Adipocyte (in vitro differentiated cells): ENCODE measurements at places on chromosomes 5 and 9.

- no peak for DNase-seq
Measured at GRCh38 chr5:57493034-57493433, 10.4 kb upstream of the ACTBL2 start.

- peak; percentile 90 for DNase-seq
Measured at GRCh38 chr5:14270209-14270702, 127.1 kb downstream of the TRIO start.

GRCh38 chr5:32298059-32298415 lies 14.7 kb downstream of the MTMR12 start:
- DNase-seq, result no peak

DNA sequence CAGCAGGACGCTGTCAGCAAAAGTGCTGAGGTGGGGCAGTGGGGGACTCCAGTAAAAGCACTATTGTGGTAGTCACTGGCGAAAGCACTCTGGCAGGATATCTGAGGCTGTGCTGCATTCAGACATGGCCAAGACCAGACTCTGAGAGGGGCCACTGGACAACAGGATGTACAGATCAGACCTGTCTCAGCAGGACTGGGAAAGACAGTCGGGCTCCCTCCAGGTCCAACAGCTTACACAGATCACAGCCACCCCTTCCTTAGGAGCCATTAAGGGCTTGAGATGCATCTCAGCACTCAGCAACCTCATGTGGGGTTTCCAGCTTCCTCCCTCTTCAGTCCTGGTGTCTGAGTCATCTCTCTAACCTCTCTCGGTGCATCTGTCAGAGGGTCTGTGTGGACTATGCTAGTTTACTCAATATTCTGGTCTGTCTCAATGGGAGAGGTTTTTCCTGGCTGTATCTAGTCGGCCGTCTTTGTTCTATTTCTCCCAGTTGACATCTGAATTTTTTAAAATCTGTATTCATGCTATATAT lies 154.5 kb downstream of the CWC27 start:
- no peak for DNase-seq

DNA sequence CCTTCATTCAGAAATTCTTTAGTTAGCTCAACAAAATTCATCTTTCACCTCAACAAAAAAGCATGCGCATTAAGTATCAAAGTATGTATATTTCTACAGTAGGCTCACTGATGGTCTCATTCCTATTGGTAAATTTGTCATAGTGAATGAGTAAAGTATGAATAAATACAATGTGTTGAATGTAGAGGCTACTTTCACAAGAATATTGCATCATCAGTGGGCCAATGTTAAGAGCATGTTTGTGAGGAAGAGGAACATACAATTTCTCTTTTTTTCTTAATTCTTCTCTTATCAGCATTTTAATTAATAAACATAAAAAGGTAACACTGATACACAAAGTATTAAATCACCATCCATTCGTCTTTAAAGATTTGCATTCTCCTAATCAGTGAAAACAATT lies 505.1 kb downstream of the CETN3 start:
- no peak for DNase-seq

GRCh38 chr5:176611435-176611834 lies 1.5 kb upstream of the GPRIN1 start:
- peak; percentile 91 for DNase-seq

DNA sequence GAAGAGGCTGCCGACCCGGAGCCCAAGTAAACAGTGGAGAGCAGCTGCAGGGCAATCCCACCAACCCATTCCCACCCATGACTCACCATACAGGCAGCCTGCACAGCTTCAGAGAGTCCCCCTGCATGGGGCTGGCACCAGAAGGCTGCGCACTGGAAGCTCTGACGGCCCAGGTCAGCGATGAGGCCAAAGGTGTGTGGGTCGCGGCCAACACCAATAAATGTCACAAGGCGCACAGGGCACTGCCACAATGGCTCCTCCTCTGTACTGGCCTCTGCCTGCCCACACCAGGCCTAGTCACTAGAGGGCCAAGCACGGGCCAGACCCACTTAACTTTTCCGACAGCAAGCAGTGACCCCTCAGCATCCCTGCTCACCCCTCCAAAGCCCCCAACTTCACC lies 3.0 kb upstream of the SRA1 start:
- no peak for DNase-seq

GRCh38 chr9:104798209-104798995 lies 34.5 kb downstream of the NIPSNAP3B start:
- no peak for DNase-seq

- no peak for DNase-seq
Measured at GRCh38 chr9:3040761-3041160, 196.9 kb upstream of the PUM3 start.

GRCh38 chr9:36765468-36766341 lies 193.0 kb downstream of the MELK start:
- DNase-seq, result no peak

DNA sequence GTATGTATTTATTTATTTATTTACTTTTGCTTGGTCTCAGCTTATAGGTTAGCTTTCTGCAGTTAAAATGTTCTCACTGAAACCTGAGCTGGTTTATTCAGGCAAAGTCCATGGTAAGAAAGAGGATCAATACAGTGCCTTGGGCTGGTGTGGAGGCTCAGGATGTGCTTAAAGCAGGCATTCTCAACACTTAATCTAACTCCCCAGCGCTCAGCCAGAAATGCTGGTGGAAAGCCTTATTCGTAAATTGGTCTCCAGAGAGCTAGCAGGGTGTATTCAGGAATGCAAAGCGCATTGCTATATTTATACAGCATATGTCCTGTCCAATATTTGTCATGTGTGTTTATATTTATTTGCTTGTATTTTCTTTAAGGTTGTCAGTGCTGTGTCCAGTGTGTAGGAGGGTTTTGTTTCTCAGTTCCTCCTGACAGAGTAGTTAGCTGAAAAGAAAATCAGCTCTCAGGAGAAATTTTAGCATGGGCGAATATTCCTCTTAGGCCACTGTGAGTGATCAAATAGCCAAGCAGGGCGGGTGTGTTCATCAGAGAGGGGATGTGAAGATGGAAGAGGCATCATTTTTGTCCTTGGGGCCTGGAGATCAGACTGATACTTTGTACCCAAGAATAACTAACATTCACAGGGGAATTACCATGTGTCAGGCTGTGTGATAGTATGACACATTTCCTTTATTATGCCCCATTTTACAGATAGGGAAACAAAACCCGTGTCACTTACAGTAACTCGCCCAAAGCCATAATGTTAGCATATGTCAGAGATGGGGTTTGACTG lies 65.8 kb downstream of the DOCK2 start:
- peak; percentile 17 for DNase-seq

DNA sequence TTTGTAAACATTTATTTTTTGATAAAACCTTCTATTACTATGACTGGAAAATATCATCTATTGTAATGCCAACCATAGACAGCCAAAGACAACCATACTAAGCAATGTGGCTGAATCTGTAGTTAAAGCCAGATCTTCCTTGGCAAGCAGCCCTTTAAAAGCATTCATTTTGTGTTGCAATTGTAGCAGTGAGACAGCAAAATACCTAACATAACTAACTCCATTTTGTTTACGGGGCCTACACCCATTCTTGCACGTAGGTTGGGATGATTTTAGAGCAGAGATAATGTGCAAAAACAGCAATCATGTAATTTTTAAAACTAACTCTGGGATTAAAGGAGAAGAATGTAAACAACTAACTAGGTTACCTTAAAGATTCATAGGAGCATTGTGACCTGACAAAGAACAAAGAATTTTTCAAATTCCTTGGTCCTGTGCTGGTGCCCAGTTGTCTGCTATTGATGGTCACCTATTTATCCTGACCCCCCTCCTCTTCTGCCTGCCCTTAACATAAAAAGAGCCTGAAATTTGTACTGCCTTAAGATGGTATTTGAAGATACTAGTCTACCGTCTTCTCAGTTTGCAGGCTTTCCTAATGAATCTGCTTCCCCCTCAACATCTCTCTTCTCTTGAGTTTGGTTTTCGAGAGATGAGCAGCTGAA lies 10.6 kb downstream of the IFNA1 start:
- DNase-seq, result peak; percentile 39

DNA sequence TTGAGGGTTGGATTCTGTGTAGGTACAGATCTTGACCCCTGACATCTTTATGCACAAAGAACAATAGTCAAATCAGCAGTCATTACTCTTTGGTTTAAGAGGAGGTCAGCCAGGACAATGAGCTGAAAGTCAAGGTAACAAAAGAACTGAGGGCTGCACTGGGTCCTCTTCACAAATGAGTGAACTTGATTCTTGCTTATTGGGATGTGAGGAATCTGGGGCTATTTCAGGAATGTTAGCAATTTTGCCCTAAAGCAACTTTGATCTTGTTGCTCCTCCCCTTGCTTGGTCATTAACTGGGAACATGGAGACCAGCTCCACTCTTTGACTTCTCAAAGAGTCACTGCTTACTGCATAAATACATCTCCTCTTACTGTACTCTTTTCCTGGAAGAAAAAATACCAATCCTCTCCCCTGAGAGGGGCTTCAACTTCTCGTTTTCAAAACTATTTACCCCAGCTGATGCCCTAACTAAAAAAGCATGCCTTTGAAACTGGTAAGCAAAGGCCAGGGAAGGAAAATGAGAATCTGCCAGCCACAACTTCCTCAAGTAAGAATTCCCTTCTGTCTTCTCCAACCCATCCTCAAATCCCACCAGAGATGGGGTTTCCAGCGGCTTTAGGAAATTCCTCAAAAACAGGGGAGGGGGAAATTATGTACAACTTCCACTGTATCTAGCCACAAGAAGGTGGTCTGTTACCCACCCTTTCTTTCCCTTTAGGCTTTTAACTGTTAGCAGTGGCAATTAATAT lies 368.3 kb downstream of the ENC1 start:
- DNase-seq, result peak; percentile 50

GRCh38 chr5:144166696-144167095 lies 3.8 kb downstream of the YIPF5 start:
- no peak for DNase-seq

GRCh38 chr9:8489835-8490234 lies 690.3 kb upstream of the DMAC1 start:
- DNase-seq, result no peak

- DNase-seq, result no peak
Measured at GRCh38 chr9:83208065-83208850, 145.3 kb upstream of the RASEF start.

- DNase-seq, result no peak
Measured at GRCh38 chr5:139164020-139164419, 34.1 kb downstream of the SIL1 start.

GRCh38 chr5:28275931-28276330 lies 1237.5 kb upstream of the CDH9 start:
- DNase-seq, result no peak

DNA sequence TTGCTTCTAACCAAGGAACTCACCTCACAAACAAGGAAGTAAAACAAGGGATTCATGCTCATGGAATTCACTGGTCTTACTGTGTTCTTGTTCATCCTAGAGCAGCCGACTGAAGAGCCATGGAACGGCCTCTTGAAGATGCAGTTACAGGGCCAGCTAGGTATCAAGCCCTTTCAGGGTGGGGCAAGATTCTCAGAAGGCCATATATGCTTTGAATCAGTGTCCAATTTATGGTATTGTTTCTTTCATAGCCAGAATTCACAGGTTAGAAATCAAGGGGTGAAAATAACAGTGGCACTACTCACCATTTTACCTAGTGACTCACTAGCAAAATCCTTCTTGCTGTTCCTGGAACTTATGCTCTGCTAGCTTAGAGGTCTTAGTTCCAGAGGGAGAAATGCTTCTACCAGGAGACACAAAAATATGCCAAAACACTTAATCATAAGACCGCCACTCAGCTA lies 159.5 kb upstream of the CDH10 start:
- DNase-seq, result peak; percentile 11

DNA sequence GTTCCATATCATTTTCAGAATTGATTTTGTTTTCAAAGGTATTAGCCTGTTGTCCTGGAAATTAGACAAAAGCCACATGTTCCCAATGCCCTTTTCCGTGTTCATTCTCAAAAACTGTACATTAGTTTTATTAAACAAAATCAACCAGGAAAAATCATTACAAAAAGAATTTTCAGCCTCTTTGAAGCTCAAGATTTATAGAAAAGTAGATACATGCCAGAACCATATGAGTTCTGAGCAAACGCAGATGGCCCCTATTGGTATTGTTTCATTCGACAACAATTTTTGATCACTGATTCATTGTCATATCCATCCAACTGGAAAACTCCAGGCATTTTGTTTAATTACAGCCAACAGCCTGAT lies 148.5 kb upstream of the GRAMD2B start:
- no peak for DNase-seq

- DNase-seq, result no peak
Measured at GRCh38 chr5:61854531-61854930, 451.5 kb upstream of the KIF2A start.

DNA sequence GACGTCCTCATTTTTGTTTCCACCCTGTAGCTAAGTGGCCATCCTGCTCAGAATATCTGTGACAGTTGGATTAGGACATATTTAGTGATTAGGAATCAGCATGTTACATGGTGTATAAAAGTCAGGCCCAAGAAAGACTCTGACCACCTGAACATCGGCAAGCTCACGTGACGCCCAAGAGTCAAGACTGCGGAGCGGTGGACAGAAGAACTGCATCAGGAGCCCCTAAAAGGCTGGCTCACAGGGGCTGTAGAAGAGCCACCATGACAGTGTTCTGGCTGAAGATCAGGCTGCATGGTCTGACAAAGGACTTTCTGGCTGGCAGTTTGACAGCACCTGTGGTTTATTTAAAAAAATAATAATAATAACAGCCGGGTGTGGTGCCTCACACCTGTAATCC lies 185.3 kb downstream of the AUH start:
- DNase-seq, result no peak

GRCh38 chr9:136944212-136944518 lies 373 bp downstream of the FBXW5 start:
- DNase-seq, result peak; percentile 85

DNA sequence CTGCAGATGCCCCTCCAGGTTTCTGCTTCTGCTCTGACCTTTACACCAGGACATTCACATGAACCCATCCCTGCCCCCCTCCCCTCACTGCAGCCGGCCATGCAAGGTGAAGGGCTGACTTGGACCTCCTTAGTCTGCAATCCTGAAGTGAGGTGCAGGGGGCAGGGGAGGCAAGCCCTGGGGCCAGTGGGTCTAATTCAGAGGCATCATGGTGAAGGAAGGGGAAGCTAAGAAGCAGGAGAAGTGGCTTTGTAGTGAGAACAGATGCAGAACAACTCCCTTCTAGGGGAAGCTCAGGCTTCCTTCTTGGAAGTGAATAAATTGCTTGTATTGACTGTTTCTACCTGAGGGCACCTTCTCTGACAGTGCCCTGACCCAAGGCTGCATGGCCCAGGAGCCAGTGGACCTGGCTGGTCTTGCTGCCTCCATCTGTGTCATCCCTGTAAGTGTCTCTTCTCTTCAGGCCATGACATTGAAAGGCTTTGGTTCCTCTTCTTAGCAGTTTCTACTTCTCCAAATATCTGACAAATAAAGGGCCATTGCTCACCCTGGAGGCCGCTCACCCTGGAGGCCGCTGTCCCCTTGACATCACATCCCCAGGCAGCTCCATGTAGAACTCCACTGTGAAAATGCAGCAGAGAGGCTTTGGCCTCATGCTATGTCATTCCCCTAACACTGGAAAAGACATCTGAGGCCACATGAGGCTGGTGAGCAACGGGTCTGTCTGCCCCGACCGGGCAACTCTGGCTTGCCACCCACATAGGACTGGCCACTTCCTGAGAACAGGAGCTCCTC lies 55.3 kb downstream of the GADD45G start:
- DNase-seq, result no peak
